ENCODE measurements at places on chromosomes 4 and X.

GRCh38 chr4:94409962-94410361 lies 41.8 kb upstream of the PDLIM5 start:
- DNase-seq = no peak

GRCh38 chr4:86927843-86928395 lies 6.9 kb upstream of the AFF1 start:
- DNase-seq = peak; percentile 32

DNA sequence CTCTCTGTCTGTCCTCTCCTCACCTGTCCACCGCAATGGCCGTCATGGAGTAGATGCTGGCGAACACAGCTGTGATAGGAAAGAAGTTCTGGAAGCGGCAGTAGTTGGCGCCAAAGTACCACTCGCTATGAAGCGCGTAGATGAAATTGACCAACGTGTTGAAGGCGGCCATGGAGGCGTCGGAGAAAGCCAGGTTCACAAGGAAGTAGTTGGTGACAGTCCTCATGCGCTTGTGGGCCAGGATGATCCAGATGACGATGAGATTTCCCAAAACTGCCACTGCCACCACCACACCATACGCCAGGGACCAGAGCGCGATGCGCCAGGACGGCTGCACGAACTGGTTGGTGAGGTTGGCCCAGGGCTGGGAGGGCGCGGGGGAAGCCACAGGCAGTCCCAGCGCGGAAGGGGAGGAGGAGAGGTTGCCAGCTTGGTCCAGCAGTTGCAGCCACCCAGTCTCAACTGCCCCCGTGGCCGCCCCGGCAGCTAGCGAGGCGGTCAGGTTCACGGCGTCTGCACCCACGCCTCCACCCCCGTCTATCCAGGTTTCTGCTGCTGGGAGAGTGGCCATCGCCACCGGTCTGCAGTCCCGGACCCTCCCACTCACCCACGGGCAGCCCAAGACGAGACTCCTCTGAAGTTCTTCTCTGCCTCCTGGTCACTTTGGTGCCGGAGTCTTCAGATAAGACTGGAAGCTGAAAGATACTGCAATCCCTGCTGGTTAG lies 518 bp downstream of the TACR3 start:
- no peak for DNase-seq

- no peak for DNase-seq
Observed at GRCh38 chr4:8512510-8512909, 67.7 kb upstream of the GPR78 start.

- DNase-seq = no peak
Observed at GRCh38 chr4:52664479-52664878, 5.4 kb upstream of the USP46 start.

All from SHP77 treated with DMSO at 0.1 percent for 48 hours (cell line).